Stimulated activated CD4-positive, alpha-beta T cell treated with anti-CD3 and anti-CD28 coated beads, Interleukin-12 subunit alpha, Interleukin-12 subunit beta, amount 100 ng/mL, for 4 hours (primary cell): ENCODE measurements at places on chromosomes 2 and 18.

DNA sequence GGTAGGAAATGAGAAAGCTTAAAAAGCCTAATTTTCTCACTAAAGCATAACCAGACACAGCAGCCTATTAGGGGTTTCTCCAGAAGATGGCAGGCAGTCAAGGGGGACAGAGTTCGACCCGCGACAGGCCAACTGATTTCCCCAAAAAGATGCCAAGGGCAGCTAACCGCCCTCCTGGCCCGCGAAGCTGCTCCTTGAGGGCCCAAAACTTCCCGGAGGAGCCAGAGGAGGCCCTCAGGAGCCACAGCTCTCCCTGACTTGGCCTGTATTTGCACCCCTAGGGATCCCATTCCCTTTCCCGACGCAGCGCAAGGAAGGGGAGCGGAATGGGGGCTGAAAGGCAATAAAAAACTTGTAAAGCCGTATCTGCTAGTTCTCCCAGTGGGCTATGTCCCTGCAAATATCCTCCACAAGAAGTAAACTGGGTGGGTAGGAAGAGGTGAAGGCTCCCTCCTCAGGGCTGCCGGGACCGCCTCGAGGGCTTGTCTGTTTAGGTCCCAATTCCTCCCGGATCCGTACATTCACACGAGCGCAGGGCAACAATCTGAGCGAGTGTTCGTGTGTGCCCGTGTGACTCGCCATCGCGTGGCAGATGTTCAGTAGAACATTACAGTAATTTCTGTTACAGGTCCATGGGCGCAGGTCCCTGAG, 756 bp upstream of the NAGK start:
- no peak for DNase-seq

- DNase-seq = peak; percentile 50
Observed at GRCh38 chr2:113240915-113241911, 37.5 kb downstream of the PAX8 start.

DNA sequence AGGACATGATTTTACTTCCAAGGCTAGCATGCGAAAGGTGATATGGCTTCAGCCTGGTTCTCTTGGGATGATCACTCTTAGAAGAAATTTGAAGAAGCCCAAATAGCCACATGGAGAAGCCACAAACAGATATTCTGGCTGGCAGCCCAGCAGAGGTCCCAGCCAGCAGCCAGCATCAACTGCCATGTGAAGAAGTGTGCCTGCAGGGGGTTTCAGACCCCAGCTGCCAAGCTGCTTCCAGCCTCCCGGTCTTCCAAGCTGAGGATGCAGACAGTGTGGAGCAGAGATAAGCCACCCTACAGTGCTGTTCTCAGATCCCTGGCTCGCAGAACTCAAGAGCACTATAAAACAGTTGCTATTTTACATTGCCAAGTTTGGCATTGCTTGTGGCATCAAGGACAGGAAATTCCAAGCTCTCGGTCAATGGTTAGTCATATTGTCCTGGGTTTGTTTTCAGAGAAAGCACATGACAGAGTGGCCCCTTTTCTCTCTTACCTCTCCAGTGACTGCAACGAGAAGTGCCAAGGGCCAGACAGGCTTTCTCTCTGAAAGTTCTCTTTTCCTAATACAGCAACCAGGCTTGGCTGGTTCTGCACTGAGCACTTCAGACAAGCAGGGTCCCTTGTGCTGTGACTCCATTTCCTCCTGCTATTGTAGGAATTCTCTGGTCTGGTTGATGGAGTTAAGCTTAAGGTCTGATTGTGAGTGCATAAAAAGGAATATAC, 223.7 kb downstream of the ANKRD30B start:
- no peak for DNase-seq

DNA sequence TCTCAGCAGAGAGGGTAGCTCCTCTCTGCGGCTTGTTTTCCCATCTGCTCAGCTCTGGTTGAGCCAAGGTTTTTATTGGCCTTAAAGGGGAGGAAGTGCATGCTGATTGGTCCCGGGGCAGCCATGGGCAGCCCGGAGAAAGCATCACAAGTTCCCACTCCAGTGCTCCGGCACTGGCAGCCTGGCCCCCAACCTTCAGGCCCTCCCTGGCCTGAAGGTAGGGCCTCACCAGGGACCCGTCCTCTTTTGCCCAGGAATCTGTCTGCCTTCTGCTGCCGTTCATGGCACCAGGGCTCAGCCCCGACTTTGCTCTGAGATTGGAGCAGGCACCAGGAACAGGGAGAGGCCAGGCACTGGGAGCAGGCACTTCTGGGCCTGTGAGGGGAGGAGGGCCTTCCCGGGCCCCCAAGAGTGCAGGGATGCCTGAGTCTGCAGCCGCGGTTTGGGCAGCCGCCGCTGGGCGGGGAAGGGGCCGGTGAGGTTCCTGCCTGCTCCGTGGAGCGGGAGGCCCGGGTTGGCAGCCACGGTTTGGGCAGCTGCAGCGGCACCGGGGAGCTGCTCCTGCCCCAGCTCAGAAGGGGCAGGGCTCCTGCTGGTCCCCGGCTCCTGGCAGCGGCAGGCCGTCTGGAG, 17.5 kb upstream of the ILKAP start:
- no peak for DNase-seq

- DNase-seq = no peak
Observed at GRCh38 chr18:51290860-51291259, 93.4 kb upstream of the MEX3C start.

GRCh38 chr2:172415865-172416183, 11.6 kb upstream of the ITGA6 start:
- DNase-seq = no peak

DNA sequence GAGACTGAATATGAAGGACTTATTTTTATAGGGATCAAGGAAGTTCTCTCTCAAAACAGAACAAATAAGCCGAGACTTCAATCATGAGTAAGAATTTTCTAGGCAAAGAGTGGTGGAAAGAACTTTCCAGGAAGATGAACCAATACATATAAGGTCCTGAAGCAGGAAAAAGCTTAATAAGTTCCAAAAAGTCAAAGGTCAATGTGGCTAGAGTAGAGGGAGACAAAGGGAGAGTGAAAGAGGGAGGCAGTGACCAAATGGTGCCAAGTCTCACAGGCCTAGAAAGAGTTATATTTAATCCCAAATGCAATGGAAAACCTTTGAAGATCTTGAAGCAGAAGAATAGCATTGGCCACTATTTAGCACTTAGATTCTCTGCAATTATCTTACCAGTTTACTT, 56.0 kb downstream of the PDE11A start:
- no peak for DNase-seq

DNA sequence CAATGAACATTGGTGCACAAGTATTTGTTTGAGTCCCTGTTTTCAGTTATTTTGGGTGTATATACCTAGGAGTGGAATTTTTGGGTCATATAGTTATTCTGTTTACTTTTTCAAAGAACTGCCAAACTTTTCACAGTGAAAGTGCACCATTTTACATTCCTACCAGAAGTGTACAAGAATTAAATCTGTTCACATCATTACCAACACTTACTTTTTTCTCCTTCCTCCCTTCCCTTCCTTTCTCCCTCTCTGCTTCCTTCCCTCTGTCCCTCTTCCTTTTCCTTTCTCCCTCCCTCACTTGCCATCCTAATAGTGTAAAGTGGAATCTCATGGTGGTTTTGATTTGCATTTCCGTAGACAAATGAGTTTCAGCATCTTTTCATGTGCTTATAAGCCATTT, 11.9 kb downstream of the ADNP2 start:
- DNase-seq = no peak

- DNase-seq = no peak
Observed at GRCh38 chr2:239908744-239909143, 116.4 kb downstream of the NDUFA10 start.
